CD4-positive, alpha-beta T cell treated with Interleukin-4 for 4 hours (primary cell): ENCODE measurements at places on chromosomes 5 and 9.

DNA sequence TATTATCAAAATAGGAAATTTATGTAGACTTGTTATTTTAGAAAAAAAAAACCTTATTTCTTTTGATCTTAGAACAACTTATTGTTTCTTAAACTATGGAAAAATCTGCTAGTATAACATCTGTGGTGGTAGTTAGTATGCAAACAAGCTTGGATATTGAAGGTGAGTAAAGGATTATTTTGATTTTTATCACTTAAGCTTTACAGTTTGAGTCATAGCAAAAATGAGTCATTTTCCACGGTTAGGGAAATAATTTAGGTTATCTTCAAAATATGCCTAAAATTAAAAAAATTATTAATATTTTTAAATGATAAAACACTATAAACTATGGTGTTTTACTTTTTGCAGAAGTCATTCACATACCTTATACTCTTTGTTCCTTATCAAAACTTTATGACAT lies 107.2 kb upstream of the DHFR start:
- DNase-seq: peak; percentile 18

- no peak for DNase-seq
These were observed 68.3 kb downstream of the SMARCA2 start for GRCh38 chr9:2083479-2083878.

DNA sequence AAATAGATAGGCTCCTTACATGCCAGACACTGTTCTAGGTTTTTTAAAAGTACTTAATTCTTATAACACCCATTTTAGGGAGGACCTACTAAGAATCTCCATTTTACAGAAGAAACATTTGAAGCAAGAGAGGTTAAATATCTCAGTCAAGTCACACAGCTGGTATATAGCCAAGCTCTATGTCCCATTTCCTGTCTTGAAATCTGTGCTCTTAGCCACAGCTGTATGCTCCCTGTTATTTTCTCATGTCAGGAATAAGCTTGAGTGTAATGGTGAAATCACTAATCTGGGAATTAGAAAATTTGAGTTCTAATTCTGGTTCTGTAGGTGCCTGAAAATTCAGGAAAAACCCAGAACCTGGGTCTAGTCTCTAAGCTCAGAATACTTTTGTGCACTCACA lies 208.7 kb downstream of the BRINP1 start:
- DNase-seq: no peak

DNA sequence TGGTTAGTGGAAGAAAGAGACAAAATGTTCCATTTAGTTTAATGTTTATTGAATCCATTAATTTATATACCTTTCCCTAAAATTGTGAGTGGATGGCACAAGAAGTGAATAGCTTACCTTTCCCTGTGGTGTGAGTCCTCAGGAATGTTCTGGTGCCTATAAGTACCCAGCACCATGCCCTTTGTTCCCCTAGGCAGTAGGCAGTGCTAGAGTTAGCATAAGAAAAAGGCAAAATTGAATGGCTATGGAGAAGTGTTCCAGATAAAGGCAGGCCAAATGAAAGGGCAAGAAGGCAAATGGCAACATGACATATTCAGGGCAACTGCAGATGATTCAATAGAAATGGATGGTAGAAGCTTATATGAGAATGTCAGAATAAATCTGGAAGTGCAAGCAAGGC lies 370.8 kb upstream of the PTGER4 start:
- DNase-seq: no peak

DNA sequence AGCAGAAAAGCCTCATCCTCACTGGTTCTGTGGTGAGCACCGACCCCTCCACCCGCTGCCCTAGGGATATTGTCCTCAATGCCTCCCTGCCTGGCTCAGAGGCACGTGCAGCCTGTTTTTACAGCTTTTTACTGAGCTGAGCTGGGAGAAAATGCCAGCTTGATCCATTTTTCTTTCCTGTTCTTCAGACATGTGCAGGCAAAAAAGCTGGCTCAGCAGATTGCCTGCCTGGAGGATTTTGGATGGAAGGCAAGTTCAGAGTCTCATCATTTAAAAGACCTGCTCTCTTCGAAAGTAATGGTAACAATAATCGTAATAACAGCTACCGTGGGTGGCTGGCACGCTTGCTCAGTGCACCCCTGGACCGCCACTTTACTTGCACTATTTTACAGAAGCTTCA lies 135.0 kb upstream of the SMIM23 start:
- no peak for DNase-seq

GRCh38 chr9:92617195-92617813 lies 52.6 kb downstream of the IPPK start:
- DNase-seq: no peak

GRCh38 chr9:30732060-30732459 lies 1652.4 kb upstream of the ACO1 start:
- no peak for DNase-seq

DNA sequence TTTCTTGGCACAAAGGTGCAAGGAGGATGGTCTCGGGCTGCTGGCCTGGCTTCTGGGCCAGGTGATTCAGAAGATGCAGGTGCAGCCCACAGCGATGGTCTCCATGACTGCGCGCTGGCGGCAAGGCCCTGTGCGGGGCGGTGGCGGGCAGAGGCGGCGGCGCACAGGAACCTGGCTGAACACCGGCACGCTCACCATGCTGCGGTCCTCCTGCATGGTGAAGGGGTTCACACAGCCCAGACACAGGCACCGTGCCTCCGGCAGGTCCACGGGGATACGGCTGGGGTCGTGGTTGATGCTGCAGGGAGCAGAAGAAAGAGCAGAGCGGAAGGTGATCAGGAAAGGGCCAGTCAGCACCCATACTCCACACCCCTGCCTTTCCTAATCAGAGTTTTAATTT lies 4.8 kb downstream of the IL17B start:
- no peak for DNase-seq

GRCh38 chr5:81315830-81316229 lies 14.4 kb downstream of the ZCCHC9 start:
- no peak for DNase-seq

GRCh38 chr5:38940230-38940858 lies 94.5 kb downstream of the OSMR start:
- DNase-seq: no peak

DNA sequence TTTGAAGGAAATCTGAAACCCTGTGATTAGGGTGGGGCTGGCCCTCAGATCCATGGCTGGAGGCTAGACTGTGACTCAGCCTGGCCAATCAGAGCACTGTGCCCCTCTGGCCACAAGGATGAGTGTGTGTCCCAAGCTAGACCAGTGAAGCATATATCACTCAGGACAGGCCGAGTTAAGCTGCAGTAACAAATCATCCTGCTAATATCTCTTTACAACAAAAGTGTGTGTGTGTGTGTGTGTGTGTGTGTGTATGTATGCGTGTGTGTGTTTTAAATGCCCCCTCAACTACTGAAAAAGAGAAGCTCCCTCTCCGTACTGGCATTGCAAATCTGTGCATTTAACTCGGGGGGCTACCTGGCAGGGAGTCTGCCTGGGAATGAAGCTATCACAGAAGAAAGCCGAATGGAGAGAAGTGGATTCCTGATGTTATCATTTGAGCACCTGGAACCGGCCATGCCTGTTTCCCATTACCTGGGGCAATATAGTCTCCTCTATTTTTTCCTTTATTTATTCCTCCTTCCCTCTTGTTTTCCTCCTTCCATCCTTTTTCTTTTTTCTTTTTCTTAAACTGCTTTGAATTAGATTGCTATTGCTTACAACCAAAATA lies 25.6 kb downstream of the STC2 start:
- no peak for DNase-seq

DNA sequence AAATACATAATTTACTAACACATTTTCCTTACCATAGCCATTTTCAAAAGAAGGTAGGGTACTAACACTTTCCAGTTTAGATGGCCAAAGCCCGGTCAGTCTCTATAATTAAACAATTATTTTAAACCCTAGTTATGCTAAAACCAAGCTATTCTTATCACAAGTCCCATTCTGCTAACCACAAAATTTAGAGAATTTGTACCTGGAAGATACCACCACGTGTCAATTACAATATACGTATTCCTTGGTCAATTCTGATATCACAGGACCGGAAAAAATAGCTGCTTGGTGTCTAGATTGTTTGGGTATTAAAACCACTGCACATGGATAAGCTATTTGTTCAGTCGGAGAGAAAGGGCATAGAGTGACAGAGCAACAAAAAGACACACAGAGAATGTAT lies 18.9 kb upstream of the SKP1 start:
- DNase-seq: no peak

GRCh38 chr9:134691695-134692572 lies 50.3 kb downstream of the COL5A1 start:
- DNase-seq: no peak

- DNase-seq: no peak
These were observed 808 bp downstream of the SPOCK1 start for GRCh38 chr5:137498301-137498735.

DNA sequence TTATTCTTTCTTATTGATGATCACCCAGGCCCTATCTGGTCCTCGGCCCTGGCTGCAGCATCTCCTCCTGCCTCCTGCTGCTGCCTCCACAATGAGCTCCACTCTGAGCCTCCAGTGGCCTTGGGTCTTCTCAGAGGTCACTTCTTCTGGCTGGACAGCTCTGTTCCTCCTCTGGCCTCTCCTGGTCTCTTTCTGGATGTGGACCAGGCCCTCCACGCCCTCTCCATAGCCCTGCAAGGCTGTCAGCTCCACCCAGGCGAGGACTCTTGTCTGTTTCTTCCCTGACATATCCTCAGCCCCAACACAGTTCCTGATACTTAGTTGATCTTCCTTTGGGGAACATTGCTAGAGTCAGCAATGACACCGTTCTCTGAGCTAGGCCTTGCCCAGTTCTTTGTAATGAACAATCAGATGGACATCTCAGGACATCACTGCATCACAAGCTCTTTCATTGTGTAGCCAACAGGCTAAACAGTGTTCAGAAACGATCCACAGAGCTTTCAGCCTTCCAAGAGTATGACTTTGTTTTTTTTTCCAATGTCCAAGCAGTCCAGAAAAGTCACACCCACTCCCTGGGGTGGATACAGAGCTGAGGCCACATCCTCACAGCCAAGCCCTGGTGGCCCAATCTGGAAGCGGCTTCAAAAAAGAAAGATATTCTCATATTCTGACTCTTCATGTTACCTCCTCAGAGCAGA lies 62.5 kb upstream of the DNAH5 start:
- DNase-seq: no peak

- DNase-seq: no peak
These were observed 195.4 kb downstream of the ADAMTS12 start for GRCh38 chr5:33696411-33696810.

- DNase-seq: no peak
These were observed 607 bp downstream of the SPEF2 start for GRCh38 chr5:35618304-35618636.

DNA sequence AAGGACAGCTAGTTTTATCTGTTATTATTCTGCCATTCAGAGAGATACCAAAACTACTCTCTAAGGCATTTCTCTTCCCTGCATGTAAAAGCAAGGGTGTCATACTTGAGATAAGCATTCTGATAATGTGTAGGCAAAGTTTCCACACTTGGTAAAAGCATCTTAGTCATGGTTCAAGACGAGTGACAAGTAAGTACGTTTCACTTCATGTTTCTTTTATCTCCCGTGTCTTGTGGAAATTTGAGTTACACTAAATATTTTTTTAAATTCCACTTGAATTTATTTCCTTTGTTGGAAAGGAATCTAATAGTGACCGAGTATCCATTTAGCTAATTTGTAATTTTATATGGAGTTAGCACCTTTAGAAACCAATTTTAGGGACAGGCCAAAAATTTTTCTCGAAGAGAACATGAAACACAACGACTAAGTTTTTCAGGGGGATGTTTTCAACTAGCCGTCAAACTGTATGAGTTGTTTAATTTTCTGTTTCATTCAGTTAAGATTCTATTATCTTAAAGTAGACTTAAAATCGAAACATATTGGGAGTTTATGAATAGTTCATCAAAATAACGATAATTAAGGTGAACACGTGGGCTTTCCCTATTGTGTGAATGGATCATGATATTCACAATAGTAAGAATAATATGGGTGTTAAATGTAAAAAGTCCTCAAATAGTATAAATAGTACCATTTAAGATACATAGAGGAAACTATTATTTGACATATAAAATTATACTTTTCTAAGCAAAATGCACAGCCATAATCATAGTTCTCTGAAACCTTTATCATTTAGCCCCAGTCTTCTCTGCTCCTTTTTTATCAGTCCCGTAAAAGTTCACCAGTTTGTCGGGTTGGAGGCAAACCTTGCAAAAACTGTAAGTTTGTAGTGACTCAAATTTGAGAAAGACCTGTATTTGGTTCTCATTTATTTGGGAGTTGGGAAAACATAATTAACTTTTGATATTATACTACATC lies 1.6 kb downstream of the RFESD start:
- DNase-seq: peak; percentile 16

DNA sequence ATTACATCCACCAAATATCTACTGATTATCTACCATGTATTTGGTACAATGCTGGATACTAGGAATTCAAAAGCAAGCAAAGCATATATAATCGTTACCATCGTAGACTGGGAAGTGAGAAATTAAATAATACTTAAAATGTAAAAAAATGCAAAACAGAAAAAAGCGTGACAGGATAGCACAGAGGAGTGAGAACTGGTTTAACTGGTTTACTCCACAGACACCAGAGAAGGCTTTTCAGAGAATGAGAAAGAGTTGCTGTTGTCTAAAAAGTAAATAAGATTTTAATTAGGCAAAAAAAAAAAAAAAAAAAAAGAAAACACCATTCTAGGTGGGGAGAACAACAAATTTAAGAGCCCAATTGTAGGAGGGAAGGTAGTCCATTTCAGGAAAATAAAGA lies 657.9 kb upstream of the ST8SIA4 start:
- no peak for DNase-seq

- no peak for DNase-seq
These were observed 98.9 kb downstream of the ERCC6L2 start for GRCh38 chr9:95974389-95974788.

- no peak for DNase-seq
These were observed 1398.3 kb upstream of the CDH6 start for GRCh38 chr5:29795096-29795652.

- no peak for DNase-seq
These were observed 139.7 kb downstream of the FBXO4 start for GRCh38 chr5:42064821-42065220.

- DNase-seq: no peak
These were observed 151.4 kb upstream of the DAP start for GRCh38 chr5:10912435-10912834.

DNA sequence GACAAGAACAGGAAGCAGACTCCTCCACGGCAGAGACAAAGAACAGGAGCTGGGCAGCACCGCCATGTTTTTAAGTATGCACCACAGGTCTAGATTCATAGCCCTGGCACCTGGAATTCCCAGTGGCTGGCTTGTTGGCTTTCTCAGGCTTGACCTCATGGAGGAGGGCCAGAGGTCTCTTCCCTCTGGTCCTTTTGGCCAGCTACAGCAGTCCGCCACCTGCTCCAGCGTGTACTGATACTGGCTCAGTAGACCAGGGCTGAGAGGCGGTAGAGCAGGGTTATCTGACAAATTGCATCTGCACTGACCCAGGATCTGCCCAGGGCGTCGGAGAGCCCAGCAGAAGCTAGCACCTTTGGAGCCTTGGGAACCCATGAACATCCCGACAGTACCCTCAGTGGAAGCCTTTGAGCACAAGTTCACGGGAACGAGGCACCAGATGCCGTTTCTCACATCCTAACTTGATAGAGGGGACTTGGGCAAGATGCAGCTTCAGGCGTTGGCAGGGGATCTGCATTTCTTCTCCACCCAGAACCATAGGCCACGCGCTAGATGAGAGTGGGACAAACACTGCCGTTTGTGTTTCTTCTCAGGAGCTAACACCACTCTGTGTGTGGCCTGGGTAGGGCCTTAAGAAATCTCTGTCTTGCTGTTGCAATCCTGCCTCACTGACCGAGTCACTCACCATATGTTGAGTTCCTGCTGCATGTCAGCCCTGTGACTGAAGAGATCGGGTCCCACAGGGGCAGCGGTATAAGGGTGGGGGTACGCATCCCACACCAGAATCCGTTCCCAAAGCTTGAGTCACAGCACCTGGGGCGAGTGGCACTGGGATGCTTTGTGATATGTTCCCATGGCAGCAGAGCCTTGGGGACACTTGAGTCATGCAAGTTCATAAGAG lies 90.3 kb upstream of the OTULINL start:
- DNase-seq: no peak
